ENCODE measurements at places on chromosomes 7 and 10.

DNA sequence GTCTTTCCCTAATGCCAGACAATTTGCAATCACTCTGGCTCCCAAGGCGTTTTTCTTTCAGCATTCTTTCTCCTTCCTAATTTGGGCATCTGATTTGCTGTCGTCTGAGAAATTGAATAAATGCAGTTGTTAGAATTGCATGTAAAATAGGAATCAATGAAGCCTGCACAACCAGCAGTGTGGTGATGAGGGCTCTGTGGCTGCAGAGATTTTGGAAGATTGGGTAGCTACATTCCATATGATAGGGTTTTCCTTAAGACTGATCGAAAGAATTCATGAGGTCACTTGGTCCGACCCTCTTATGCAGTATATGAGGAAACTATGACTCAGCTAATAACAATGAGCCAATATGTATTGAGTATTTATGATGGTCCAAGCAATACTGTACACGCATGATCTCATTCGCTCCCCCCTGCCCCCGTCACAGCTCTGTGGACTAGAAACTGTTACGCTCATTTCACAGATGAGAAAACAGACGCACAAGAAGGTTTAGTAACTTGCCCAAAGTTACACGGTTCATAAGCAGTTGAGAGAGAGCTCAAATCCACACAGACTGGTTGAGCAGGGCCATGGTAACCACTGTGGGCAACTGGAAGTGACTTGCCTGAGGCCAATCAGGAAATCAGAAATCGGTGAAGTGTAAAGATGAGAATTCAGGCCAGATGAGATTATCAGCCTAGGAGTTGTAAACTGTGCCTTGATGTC, 527.2 kb downstream of the GATA3 start:
- no peak for DNase-seq

DNA sequence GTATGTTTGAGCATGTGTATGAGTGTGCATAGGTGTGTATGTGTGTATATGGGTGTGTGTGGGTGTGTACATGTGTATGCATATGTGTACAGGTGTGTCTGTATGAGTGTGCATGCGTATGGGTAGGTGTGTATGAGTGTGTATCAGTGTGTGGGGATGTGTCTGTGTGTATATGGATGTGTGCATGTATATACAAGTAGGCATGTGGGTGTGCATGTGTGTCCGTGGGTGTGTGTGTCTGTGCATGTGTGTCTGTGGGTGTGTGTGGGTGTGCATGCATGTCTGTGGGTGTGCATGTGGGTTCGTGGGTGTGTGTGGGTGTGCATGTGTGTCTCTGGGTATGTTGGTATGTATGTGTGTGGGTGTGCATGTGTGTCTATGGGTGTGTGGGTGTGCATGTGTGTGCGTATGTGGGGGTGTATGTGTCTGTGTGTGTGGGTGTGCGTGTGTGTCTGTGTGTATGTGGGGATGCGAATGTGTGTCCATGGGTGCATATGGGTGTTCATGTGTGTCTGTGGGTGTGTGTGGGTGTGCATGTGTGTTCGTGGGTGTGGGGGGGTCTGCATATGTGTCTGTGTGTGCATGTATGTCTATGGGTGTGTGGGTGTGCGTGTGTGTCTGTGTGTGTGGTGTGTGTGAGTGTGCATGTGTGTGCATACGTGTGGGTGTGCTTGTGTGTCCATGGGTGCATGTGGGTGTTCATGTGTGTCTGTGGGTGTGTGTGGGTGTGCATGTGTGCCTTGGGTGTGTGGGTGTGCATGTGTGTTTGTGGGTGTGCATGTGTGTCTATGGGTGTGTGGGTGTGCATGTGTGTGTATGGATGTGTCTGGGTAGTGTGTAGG, 20.6 kb downstream of the EMX2 start:
- DNase-seq = no peak

DNA sequence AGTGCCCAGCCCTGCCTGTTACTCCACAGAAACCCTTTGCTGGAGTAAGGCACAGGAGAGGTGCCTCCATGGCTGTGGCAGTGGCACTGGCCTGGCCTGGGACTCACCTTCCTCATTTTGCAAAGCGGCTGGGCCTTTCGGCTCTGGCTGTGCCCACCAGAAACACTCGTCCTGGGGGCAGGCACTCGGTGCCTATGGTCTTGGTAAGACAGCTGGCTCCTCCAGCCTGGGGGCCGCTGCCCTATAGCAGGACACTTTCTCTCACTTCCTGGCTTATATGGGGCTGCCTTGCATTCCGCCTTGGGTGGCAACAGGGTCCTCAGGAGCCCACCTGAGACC, 13.2 kb downstream of the ZMIZ1 start:
- DNase-seq = no peak

GRCh38 chr10:15341502-15342128, 29.5 kb downstream of the FAM171A1 start:
- DNase-seq = no peak

DNA sequence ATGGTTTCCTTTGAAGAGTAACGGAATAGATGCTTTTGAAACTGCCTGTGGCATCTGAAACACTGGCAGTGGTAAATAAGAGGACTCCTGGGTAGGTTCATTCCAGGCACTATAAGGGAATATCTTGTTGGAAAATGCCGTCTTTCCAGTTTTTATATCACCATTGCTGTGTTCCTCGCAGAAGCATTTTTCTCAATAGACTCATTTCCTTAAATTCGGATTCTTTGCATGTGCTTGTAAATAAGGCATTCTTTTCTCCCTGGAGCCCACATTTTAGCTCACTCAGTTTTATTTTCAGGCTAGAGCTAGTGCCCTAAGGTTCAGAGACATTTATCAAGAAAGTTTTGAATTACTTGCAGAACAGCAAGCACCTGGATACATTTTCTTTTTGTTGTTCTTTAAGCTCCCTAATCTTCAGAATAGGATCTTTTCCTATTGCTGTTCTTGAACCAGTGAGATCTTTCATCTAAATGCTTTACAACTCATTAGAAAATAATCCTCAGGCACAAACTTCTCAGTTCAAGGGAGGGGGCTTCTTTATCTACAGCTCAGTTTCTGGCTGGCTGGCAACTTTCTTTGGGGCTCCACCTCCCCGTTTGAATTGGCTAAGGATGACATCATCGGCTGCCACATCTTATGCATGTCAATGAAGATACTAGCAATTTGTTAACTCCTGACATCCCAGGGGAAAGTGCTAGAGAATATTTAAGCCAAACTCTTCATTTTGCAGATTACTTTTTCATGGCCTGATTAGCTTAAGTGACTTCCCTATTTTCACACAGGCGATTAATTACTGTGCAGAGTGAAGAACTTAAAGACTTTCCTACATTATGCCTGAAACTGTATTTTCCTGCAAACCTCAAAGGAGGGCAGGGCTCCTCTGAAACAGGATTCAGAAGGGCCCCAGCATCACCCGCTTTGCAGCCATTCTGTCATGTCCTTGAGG, 133.7 kb upstream of the RSU1 start:
- DNase-seq = peak; percentile 70

- DNase-seq = peak; percentile 63
Measured at GRCh38 chr7:140653319-140654108, 12.9 kb upstream of the DENND2A start.

DNA sequence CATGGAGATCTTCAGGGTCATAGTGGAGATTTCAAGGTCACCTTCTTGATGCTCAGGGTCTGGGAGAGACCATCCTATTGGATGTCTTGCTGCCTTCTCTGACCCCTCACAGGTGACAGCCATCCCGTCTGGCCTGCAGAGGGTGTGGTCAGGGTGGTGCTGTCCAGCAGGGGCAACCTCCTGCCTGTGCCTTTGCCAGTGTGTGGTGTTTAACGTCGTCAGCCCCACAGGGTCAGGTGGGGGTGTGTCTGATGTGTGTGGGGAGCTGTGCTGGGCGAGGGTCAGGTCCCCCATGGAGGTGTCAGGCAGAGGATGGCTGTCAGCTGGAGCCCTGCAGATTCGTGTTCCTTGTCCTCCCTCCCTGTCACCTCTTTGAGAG, 16.5 kb downstream of the ADCY1 start:
- DNase-seq = no peak
